ENCODE measurements at places on chromosomes 6 and 20.
A peak's percentile ranks its signal among the peaks of the same experiment; 100 is the strongest.

DNA sequence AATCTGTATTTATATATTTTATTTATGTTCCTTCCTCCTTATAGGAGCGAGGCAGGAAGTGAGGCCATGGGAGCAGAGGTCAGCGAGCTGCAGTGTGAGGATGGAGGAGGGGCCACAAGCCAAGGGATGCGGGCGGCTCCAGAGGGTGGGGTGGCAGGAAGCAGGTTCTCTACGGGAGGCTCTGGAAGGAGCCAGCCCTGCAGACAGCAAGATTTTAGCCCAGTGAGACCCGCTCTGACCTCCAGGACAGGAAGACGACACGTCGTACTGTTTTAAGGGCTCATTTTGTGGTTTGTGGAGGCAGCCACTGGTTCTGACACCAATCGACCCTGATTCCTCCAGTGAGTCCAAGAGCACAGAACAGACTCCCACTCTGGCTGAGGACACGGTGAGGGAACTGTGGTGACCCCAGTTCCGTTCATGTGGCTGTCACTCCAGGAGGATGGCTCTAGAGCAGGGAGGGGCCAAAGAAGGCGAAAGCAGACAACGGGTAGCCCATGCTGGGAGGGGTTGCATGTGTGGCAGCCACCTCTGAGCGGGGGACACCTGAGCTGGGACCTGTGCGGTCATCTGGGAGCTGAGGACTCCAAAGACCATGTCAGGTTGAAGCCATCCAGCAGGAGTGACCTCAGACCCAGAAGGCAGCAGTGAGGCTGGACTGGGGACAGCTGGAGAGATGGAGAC, 100.1 kb upstream of the BHLHE23 start:
- no peak for DNase-seq

DNA sequence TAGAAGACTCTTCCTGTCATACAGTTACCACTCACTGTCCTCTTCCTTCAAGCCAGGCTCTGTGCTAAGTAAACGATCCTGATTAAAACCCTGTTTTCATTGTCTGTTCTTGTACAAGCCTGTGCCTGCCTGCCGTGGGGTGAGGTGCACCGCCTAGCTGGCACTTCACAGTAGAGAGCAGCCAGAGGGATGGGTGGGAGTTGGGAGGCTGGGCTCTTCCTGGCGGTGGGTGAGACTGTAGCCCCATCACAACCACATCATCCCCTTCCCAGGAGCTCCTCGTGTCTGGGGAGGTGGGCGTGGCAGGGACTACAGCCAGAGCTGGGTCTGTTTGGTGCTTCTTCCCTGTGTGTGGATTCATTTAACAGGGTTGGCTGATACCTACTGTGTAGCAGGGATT, 382.0 kb downstream of the TAF4 start:
- DNase-seq, result no peak

DNA sequence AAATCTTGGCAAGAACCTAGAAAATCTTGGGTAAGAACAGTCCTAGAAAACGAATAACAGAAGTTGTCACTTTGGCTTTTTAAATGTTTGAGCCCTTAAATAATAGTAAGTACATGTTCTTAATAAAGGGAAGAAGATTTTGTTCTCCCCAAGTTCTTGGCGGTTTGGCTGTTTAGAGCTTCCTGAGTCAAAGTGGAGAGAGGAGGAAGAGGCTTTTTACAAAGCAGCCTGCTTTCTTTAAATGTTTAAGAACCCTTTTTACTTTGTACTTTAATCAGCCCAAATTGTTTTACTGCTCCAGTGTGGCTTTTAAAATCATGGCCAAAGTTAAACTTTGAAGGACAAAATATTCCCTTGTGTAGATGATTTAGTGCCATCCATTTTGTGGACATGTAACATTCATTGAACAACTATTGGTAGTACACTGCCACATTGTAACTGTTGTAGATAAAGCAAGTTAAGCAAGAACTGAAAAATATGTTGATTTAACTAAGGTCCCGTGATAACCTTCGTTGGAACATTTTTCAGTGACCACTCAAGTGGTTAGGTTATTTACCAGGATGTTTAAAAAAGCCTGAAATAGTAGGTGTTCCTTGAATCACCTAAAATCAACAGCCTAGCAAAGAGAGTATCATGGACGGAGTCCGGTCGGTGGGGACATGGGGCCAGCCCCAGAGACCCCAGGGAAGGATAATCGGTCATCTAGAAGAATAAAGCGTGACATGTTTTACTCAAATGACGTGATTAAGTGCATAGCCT, 2.4 kb downstream of the AMD1 start:
- DNase-seq, result no peak

GRCh38 chr20:6104493-6105188, 18.2 kb downstream of the FERMT1 start:
- no peak for DNase-seq

DNA sequence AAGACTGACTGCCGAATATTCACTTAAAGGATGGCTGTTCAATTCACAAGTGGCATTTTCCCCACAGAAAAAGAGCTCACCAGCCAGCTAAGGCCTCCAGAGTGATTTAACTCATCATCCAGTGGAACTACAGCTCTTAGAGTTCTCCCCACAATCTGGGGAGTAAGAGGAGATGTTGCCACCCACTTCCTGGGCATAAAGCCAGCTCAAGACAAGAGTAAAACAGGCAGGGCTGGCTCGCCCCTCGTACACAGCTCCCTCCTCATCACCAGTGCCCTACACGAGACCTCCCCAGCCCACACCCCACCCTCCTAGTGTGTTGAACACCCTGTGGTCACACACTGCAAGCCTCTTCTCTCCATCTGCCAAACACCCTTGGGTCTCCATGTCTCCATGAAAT, 47.2 kb upstream of the IPCEF1 start:
- DNase-seq, result no peak

DNA sequence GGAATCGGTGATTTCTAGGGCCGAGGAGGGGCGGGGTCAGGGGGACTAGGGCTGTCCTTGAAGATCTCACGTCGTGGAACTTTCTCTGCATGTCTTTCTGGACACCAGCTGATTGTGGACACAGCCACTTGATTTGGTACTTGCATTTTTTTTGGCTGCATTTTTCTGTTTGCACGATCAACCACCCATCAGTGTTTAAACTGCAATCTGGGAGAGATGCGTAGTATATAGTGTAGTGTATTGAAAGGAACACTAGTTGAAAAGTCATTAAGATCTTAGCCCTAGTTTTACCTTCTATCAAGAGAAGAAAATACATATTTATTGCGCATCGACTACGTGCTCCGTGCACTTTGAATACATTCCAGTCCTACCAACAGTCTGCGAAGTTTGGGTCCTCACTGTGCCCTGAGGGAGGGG, 657 bp downstream of the NT5DC1 start:
- DNase-seq, result no peak

DNA sequence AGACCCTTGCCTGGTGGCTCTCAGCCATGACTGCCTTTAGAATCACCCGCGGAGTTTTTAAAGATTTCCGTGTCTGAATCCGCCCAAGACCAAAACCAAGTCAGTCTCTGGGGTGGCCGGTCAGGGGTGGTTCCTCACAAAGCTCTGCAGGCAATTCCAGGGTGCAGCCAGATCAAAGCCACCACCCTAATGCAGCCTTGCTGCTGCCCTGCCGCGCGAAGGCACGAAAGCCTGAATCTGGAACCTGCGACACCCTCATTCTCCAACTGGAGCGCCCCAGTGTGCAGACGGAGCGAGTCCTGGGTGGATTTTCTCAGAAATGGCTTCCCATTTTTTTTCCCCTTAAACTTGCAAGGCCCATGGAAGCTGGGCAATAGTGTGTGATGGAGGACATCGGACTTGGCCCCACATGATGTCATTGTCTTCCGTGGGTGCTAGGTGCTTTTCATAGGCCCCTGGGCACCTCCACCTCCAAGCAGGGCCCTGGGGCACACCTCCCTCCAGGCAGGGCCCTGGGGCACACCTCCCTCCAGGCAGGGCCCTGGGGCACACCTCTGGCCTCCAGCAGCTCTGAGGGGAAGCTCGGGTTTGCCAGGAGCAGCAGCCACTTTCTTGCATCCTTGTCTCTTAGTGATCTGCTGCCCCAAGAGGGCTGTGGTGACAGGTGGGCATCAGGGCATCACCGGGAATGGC, 343.1 kb downstream of the ZFAND3 start:
- no peak for DNase-seq

GRCh38 chr6:81744131-81744530, 8.3 kb downstream of the TENT5A start:
- DNase-seq, result no peak

- no peak for DNase-seq
These were observed 143.8 kb downstream of the UNC5CL start for GRCh38 chr6:40894962-40895799.

DNA sequence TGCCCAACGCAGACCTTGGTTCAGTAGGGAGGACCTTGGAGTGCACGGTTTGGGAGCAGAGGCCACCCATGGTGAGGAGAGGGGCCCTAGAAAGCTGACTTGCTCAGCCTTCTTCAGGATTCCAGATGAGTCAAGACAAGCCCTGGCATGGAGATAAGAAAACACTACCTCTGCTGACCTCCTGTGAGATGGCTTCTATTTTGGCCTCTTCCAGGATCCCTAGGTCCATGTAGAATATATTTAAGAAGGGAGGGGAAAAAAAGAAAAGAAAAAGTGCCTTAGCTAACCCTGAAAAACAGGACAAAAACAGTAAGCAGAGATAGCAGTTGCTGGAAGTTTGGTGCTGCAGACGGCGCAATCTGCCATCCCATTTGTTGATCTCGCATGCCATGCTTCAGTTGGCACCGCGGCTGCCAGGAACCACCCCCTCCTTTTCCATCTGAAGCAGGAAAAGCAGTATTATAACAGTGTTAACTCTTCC, 100.0 kb downstream of the ARMC2 start:
- no peak for DNase-seq

DNA sequence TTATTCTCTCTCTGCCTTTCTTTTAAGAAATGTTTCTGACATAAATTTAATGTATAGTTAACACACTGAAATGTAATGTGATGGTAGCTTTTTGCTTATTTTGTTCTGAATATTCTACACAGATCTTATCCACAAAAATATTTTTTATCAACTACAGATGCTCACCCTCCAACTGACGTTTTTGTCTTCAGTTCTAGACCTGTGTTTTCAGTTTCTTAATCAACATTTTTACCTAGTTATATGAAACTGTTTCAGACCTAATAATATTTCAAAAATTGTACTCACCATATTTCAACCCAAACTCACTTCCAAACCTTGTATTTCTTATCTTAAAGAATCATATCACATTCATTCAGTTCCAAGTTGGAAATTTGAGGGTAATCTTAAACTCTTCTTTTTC, 452.8 kb downstream of the RFPL4B start:
- no peak for DNase-seq

GRCh38 chr6:114707081-114707620, 364.3 kb upstream of the HS3ST5 start:
- no peak for DNase-seq

DNA sequence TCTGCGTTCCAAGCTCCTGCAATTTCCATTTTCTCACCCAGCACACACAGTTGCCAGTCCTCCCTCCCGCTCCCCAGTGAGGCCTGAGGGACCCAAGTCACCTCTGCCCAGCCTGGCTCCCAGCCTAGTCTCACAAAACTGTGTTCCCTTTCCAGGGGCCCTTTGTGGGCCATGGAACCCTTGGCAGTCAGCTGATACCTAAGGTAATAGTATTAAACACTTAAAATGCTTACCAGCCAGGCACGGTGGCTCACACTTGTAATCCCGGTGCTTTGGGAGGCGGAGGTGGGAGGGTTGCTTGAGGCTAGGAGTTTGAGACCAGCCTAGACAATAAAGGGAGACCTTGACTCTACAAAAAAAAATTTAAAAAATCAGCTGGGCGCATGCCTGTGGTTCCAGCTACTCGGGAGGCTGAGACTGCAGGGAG, 3.2 kb upstream of the RBM38 start:
- DNase-seq, result no peak

GRCh38 chr6:166078294-166078693, 89.4 kb downstream of the TBXT start:
- DNase-seq, result no peak

GRCh38 chr20:23214903-23215302, 128.8 kb upstream of the CD93 start:
- DNase-seq, result no peak

- DNase-seq, result no peak
These were observed 262.2 kb upstream of the TAB2 start for GRCh38 chr6:149055195-149055899.

DNA sequence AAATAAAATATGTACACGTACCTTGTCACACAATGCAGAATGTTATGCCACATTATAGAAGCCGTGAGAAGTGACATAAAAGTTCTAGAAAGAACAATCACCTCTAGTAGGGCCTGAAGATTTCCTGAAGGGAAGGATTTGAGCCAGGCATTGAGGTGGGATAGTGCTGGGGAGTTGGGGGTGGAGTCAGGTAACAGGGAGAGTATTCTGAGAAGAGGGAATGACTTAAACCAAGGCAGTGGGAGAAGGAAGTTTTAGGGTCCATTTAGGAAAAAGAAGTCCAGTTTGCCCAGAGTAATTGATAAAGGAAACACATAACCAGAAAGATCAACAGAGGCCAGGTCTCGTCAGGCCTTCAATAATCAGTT, 262.8 kb downstream of the ARHGAP18 start:
- DNase-seq, result no peak

GRCh38 chr6:7108196-7108963, 619 bp downstream of the RREB1 start:
- peak; percentile 31 for DNase-seq

DNA sequence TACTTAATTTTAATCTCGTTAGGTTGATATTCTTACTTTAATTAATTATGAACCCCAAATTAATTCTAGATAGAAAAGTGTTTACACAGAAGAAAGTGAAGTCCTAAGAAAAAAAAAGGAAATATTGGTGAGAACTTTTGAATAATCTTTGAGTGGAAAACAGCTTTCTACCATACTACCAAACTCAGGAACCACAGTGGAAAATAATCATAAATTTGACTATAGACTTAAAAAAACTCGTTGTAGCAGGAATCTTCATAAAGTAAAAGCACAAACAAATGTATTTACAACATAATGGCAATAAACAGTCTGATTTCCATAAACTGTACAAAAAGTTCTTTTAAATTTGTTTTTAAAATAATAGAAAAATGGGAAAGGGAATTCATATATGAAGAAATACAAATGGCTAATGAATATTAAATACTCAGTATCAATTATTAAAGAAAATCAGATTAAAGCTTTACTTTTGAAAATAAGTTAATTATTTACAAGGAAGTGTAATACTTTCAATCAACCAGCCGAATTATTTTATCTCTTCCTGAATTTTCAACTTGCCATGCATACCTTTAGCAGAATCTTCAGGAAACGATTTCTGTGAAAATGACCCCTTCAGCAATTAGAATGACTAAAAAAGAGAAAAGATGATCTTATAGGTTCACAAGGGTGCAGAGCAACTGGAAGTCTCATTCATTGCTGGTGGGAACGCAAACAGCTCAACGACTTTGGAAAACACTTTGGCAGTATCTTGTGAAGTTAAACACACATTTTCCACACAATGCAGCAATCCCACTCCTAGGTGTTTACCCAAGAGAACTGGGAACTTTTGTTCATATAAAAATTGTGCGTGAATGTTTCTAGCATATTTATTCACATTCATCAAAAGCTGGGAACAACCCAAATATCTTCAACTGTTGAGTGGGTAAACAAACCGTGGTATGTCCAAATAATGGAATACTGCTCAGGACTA, 38.5 kb upstream of the BMP6 start:
- no peak for DNase-seq

DNA sequence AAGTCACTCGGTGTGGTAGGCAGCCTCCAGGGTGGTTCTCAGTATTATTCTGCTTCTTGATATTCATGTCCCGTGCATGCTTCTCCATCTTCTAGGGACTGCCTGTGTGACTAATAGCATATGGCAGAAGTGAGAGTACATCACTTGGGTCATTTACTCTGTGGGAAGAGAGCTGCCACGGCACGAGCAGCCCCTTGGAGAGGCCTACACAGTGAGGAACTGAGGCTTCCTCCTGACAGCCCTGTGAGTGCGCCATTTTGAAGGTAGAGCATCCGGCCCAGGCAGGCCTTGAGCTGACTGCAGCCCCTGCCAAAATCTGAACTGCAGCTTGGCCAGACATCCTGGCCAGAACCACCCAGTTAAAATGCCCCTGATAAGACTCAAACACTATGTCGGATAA, 17.3 kb upstream of the MCUR1 start:
- no peak for DNase-seq
